ENCODE measurements at places on chromosomes 4 and X.

GRCh38 chr4:149997881-149998421 is 80.3 kb upstream of the DCLK2 start:
- no peak for DNase-seq

GRCh38 chrX:57285001-57285400 is 1.5 kb upstream of the FAAH2 start:
- no peak for DNase-seq

DNA sequence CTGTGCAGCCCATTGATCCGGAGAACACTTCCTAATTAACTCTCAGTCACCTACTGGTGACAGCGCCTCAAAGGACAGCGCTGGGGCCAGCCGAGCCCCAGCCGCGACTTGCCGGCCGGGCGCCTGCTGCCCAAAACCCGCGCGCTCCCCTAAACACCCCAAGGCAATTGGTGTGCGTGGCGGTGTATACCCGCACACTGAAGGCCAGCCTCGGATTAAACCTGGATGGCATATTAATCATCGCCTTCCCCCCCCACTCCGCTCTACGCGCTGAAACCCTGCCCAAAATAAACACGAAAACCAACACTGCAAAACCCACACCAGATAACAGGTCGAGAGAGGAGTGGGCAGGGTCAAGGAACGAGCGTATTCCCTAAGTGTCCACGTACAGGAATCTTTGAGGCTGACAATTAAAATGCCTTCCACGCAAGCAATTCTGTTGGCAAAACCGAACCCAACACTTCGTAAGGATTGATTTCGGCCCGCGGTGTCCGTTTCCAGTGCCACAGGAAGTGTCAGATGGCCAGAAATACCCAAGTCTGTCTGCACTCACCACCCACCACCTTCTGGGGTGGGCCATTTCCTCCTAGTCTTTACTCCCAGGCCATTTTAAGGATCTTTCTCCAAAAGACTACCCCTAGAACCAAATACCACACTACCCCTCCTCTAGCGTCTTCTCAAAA is 2.7 kb downstream of the BCOR start:
- peak; percentile 55 for DNase-seq

DNA sequence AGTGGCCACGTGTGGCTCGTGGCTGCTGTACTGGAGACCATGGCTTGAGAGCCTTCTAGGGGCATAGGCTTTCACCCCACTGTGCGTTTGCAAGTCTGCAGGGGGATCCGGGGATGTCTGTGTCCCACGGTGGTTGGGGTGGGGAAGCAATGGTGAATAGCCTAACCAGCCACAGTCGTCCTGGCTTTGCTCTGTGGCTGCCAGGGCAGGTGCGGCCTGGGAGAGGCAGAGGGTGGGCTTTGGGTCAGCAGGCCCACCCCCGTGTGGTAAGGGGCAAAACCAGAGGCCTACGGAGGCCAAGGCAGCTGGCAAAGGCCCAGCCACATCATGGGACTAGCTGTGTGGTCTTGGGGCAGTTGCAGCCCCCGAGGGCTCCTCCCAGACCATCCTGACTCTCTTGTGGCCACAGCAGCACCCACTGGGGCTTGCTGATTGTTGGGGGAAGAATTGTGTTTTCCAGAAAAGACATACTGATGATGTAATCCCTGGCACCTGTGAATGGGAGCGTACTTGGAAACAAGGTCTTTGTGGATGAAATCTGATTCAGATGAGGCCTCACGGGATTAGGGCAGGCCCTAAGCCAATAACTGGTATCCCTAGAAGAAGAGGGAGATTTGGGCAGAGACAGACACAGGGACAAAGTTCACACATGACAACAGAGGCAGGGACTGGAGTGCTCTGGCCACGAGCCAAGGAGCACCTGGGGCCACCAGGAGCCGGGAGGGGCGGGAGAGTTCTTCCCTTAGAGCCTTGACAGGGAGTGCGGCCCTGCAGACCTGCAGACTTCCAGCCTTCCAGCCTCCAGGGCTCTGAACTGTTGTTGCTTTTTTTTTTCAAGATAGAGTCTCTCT is 2.9 kb downstream of the CPZ start:
- peak; percentile 57 for DNase-seq

DNA sequence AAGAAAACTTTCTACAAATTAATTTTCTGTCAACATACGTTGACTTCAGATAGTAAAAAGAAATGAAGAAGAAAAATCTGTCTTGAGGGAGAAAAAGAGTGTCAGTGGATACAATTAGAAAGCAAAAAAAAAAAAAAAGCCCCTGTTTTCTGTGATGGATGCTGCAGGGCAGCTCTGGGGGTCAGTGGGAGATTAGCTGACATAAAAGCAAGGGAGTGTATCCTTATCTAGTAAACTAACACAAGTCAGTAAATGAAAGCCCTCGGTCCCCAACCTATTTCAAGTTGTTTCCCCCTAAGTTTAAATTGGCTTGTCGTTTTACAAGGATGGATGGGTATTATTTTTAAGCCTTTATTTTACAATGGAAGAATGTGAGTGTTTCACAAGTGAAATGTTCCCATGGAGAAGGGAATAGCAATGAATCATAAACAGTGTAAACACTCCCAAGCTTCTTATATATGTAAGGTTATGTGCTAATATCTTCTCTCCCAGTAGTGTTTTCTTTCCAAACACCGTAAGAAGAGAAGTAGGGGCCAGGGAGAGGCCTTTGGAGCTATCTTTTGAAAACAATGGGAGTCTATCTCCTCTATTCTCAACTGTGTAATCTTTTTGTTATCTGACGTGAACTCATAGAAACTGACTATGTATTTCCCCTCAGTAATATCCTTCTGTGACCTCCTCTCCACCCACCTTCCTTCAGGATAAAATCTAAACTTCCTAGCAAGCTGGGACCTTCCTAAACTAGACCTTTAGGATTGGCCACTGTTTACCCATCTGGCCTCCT is 347.7 kb downstream of the FBXO8 start:
- DNase-seq: no peak

- peak; percentile 63 for DNase-seq
These were observed 1.2 kb downstream of the PROM1 start for GRCh38 chr4:16082426-16083240.

Measured in NCI-H82 (cell line).